Activated naive CD4-positive, alpha-beta T cell treated with anti-CD3 and anti-CD28 coated beads, Interleukin-2, amount 10 ng/mL, durations not matched to agents 5 hours and 36 hours (primary cell): ENCODE measurements at places on chromosomes 11 and 22. TPM values are rescaled to one million over a fixed set of nuclear protein-coding genes. Genes with fewer than 3 reads are reported as not detected.

Gene WNT7B
- total RNA-seq: not detected

Gene CRYBB2
- total RNA-seq: not detected

Gene TRIM51
- total RNA-seq: not detected

Gene DEFB108B
- not detected for total RNA-seq

Gene YAP1
- total RNA-seq: 0.05 TPM

Gene SEC14L6
- total RNA-seq: not detected

Gene TMEM109
- 93.6 TPM for total RNA-seq

Gene RNF26
- total RNA-seq: 30.5 TPM

Gene MYO7A
- total RNA-seq: not detected

Gene DGCR8
- total RNA-seq: 47.7 TPM

Gene TUB
- 0.02 TPM for total RNA-seq

Gene ANO9
- total RNA-seq: 107 TPM

Gene TPBGL
- total RNA-seq: 0.41 TPM

Gene OR52A1
- not detected for total RNA-seq

Gene CD3D
- 471 TPM for total RNA-seq

Gene GAB4
- total RNA-seq: not detected

Gene TLCD5
- total RNA-seq: not detected

Gene OR4A16
- not detected for total RNA-seq

Gene TRPM5
- not detected for total RNA-seq
